ENCODE measurements at places on chromosomes 11 and 22.

- DNase-seq = no peak
Measured at GRCh38 chr22:48306785-48307510, 1520.7 kb downstream of the BRD1 start.

GRCh38 chr22:27230189-27230588 is 571.4 kb downstream of the MN1 start:
- DNase-seq = no peak

DNA sequence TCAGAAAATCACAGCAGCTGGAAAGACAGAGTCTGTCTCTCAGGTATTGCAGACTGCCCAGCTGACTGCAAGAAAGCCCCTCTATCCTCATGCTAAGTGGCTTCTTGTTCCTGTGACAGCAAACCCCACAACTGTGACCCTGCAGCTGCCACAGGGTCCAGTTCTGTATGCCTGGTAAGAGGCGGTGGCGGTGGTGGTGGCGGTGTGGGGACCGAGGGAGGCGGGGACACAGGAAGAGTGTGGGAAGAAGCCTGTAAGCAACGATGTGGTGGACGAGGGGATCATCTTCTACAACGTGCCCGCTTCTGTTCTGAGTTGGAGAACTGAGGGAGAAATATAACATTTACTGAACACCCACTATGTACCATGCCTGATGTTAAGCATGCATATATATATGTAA is 112.4 kb downstream of the TENM4 start:
- no peak for DNase-seq

- DNase-seq = no peak
Measured at GRCh38 chr11:94089341-94089740, 39.3 kb upstream of the PANX1 start.

GRCh38 chr11:115696563-115696962 is 192.3 kb upstream of the CADM1 start:
- no peak for DNase-seq

GRCh38 chr11:8501836-8502235 is 92.2 kb downstream of the STK33 start:
- DNase-seq = no peak

GRCh38 chr22:17598318-17598717 is 30.2 kb downstream of the ATP6V1E1 start:
- no peak for DNase-seq

GRCh38 chr11:107078375-107078774 is 60.1 kb upstream of the GUCY1A2 start:
- DNase-seq = no peak

DNA sequence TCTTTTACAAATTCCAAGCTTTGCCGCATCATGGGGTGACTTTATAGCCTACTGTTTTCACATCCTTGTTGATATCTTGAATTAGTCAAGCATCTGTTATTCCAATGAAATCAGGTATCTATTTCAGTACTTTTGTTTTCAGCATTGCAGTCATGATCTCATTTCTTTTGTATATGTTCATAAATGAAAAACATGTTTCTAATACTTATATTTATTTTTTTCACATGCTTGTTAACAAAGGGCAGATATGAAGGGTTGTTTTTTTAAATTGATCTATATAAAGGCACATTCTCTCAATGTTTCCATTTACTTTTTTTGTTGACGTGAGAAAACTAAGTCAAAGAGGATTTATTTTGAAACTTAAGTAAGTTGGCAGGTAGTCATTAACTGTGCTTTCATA is 964.8 kb downstream of the JRKL start:
- no peak for DNase-seq

GRCh38 chr11:113572136-113572735 is 97.0 kb upstream of the DRD2 start:
- no peak for DNase-seq

- no peak for DNase-seq
Measured at GRCh38 chr11:65136515-65137096, 2.3 kb upstream of the SYVN1 start.

GRCh38 chr11:118884875-118885274 is 1.2 kb downstream of the CXCR5 start:
- DNase-seq = no peak

GRCh38 chr11:17877886-17878285 is 135.0 kb downstream of the SERGEF start:
- no peak for DNase-seq

GRCh38 chr11:73315293-73316020 is 7.4 kb downstream of the ARHGEF17 start:
- no peak for DNase-seq

- DNase-seq = no peak
Measured at GRCh38 chr22:23237201-23237798, 57.0 kb downstream of the BCR start.

DNA sequence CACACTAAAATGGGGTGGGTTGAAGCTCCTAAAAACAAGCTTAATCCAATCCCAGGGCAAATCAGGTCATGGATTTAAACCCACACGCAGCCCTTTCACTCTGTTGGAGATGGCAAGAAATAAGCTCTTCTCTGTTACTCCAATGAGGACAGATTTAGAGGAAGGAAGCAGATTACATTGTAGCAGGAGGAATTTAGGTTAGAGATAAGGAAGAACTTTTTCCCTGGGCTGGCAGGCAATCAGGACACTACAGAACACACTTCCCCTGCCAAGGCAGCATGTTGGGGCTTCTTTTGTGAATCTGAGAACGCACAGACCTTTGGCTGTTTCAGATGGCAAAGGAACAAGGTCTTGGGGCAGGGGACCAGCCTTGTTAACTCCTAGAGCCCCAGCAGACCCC is 46.2 kb downstream of the C11orf58 start:
- no peak for DNase-seq

GRCh38 chr22:42258126-42258525 is 12.3 kb downstream of the TCF20 start:
- no peak for DNase-seq

GRCh38 chr11:128701086-128701485 is 7.2 kb downstream of the FLI1 start:
- DNase-seq = no peak

DNA sequence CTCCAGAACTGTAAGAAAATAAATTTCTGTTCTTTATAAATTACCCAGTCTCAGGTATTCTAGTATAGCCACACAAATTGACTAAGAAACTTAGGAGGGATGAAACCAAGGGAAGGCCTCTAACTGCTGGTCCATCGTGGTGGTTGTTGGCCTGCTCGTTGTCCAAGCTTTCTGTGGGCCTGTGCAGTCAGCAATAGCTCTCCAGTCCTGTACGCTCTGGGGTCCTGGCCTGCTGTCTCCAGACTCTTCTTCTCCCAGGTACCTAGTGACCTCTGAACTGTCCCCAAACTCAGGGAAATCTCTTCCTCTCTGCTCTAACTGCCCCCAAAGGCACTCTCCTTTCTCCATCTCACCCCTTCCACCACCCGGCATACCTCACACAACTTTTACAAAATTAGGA is 5.7 kb upstream of the VSIG10L2 start:
- DNase-seq = no peak

- no peak for DNase-seq
Measured at GRCh38 chr11:127238321-127238720, 237.8 kb upstream of the KIRREL3 start.

DNA sequence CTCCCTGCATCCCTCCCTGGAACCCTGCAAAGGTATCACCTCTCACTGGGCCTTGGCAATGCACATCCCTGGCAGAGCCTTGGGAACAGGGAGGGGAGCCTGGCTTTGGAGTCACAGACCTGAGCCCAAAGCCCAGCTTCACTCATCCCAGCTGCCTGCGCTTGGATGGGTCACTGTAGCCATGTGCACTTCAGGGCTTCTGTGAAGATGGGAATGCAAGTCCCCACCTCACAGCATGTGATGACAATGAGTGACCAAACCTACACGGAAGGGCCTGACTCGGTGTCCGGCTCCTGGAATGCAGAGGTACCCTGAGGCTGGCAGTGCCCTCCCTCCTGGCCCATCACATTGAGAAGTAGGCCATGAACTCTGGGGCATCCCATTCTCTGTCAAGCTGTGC is 22.8 kb upstream of the BAIAP2L2 start:
- no peak for DNase-seq

GRCh38 chr22:20572132-20572802 is 64.9 kb downstream of the MED15 start:
- no peak for DNase-seq

GRCh38 chr22:25816522-25817059 is 74.6 kb downstream of the MYO18B start:
- DNase-seq = no peak

GRCh38 chr11:62536301-62536957 is 10.2 kb downstream of the AHNAK start:
- no peak for DNase-seq

DNA sequence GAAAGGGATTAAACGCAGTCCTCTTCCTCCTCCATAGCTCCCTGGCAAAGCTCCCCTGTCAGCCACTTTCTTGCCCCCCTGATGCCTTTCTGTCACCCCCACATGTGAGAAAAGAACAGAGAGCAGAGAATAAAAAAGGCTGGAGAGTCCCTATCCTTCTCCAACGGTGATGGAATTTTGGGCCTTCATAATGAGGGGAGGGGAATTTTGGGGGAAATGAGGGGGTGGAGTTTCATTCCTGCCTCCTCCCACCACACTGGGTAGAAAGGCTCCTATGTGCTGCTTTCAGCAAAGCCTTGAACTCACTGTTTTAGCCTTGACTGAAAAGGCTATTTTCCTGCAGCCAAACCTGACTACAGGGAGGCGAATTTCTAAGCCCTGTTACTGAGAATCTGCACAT is 59.3 kb downstream of the C11orf58 start:
- no peak for DNase-seq

DNA sequence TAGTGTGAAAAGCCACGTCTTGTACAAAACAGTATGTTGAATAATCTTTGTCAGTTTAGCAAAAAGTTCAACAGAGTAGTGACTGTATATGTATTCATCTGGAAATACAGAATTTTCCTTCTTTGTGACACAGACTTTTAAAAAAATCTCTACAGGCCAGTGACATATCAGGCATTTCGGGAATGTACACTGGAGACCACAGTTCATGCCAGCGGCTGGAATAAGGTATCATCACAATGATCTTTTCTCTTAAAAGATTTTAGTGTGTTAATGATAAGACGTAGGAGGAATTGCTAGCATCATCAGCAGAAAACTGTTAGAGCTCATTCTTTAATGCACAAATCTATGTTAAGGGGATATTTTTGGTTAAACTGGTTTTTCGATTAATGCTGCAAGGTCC is 57.4 kb downstream of the BCL2L13 start:
- DNase-seq = no peak

DNA sequence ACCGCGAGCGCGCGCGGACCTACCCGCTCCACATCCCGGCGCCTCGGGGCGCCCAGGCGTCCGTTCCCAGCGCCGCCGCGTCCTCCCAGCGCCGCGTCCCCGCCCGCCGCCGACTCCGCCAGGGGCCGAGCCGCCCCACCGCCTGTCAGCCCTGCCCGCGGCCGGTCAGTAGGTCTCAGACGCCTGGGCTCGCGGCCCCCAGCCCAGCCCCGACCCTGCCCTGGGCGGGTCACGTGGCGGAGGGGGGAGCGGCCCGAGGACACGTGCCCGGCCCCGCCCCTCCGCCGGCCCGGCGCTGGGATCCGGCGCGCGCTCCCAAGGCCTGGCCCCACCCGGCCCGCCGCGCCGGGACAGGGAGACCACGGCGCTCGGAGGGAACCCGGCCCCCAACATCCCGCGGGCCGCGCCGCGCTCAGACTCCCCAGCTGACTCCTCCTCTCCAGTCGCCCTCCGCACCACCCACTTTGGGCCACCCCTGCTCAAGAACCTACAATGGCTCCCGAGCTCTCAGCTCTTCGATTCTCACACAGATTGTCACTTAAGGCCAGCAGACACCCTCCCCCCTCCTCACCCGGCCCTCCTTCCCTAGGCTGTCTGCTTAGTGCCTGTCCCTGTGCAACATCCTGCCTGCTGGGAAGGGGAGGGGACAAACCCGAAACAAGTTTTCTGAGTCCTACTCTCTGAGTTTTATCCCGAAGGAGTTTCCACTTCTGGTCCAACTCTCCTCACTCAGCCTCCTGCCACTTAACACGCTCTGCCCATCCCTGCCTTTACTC is at the start of gene RAB3IL1:
Gene RAB3IL1, minus strand, starts transcription at position 233 of the 776 bp plus-strand sequence. Its CDS starts 199 bp downstream, at position 34.
- DNase-seq = no peak

DNA sequence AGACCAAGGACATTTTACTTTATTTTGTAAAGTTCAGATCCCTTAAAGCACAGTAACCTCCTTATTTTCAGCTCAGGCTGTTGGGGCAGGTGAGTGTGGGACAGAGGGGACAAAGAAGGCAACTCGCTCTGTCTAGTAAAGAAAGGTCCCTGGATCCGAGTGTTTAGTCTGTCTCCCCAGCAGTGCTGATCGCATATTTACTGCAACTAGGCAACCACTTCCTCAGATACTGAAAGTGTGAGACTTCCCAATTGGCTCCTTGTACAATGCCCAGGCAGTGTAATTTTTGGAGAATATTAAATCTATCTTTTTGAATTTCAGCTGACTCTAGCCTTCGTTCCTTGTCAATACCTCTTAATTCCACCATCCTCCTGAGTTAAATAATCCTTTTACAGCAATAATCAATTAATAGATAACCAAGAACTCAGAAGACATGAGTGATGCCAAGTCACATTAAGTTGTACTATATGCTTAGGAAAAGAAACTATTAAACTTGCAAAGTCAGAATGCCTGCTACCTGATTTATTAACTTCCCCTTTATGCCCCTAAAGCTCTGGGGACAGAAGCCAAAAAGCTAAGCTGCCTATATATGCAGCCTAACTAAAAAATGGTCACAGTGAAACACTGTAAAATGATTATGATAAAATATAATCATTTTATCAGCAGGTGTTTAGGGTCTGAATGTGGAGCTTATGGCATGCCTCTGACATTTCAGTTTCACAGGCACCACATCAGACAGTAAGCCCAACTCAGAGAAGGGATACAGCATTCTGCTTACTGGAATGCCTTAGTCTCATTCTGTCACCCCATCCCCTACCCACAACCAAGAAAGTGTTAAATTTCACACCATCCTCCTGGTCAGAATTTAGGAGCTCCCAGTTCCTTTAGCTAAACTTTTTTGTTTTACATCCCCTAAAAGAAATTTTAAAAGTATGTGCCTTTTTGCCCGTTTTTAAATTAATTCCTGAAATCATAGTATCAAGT is 138.7 kb downstream of the TRIM44 start:
- DNase-seq = no peak

DNA sequence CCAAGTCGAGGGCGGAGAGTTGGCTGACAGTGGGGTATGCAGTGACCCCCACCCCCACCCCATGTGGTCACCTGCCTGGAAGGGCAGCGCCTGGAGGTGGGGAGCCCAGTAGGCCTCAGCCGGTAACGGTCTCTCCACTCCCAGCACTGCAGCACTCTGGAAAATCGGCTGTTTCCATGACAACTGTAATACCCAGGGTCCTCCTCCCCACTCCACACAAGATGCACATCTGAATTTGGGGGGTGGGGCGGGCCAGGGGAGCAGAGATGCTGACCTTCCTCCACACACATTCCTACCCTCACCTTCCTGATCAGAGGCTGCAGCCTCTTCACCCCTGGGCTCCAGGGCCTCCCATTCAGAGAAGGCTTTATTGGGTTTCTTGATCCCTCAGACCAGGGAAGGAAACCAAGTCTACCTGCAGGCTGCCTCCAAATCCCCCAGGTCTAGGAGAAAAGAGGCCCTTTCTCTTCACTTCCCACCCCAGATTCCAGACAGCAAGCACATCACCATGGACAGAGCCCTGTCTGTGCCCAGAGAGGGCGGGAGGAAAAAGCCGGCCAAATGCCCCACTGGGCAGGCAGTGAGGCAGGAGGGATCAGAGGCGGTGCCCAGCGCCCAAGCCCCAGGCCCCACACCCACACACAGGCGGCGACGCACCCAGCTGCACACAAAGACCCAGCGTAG is 46.5 kb downstream of the SLC22A12 start:
- no peak for DNase-seq

GRCh38 chr22:27537501-27537900 is 264.1 kb downstream of the MN1 start:
- DNase-seq = no peak

GRCh38 chr11:106381895-106382294 is 304.4 kb downstream of the AASDHPPT start:
- no peak for DNase-seq

Data from central memory CD8-positive, alpha-beta T cell (primary cell).